SHP77 treated with DMSO at 0.1 percent for 48 hours (cell line): ENCODE measurements at places on chromosomes 5 and 9.

DNA sequence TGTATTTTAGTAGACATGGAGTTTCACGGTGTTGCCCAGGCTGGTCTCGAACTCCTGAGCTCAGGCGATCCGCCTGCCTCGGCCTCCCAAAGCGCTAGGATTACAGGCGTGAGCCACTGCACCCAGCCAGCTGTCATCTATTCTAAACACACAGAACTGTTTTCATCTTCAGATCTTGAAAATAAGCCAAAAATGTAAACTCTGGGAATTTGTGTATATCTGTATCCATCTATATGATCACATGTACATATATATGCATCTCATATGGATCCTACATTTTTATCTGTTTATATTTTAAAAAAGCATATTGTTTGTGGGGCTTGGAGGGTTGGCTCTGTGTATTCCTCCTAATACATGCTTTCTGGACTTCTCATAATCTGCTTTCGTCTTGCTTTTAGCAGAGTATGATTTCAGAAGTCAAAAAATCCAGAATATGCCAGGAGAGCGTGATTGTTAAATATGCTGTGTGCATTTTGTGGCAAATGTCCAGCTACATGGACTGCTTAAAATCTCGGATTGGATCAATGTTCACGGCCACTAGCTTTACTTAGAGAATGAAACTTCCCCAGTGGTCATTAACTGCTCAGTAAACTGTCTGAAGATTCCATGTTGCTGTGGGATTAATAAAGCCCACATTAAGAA, 274.4 kb upstream of the IRX1 start:
- DNase-seq = no peak

GRCh38 chr9:70795841-70796240, 325.6 kb downstream of the TRPM3 start:
- no peak for DNase-seq

- no peak for DNase-seq
These were observed 287.1 kb downstream of the TENT4A start for GRCh38 chr5:7000310-7000709.

DNA sequence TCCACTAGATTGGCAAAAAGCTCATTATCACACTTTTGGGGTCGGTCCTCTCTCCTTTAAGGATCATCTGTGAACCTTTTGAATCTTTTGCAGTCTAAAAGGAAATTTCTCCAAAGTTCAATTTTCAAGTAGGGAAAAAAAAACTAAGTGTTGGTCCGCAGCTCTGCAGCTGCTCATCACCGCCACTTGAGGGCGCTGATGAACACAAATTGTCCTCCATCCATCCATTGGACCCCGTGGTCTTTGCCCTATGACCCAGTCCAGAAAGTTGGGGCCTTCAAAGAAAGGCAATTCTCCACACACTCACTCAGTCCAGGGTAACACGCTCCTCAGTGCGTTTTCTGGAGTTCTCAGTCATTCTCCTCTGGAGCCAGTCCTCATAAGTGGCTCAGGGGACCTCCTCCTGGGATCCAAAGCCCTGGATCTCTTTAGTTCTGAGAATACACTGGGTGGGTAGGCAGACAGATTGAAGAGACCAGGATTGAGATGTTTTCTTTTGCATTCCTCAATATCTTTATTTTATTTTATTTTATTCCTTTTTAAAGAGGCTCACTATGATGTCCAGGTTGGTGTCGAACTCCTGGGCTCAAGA, 63.6 kb upstream of the SLC28A3 start:
- DNase-seq = no peak

GRCh38 chr5:155013526-155013925, at the start of gene KIF4B:
Gene KIF4B (plus strand): TSS chr5:155013755. CDS start chr5:155013860, 105 bp downstream.
- no peak for DNase-seq

- no peak for DNase-seq
These were observed 28.9 kb downstream of the SNX24 start for GRCh38 chr5:122874179-122874875.
